SK-N-DZ (cell line): ENCODE measurements at places on chromosomes 12 and 14.

DNA sequence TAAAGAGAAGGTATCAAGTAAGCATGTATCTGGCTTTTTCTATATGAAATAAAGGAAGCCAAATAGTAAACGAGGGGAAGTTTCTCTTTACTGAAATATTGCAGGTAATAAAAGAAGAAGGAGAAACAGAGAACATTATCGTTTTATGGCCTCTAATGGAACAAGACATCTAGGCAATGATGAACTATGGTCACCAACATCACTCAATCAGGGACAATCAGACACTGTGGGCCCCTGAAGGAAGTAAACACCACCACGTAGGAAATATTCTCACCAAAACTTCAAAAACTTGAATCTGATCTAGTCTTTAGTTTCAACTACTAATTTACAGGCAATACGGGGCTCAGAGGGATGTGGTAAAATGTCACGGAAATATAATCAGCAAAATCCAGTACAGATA is 15.9 kb downstream of the HEBP1 start:
- DNase-seq: no peak

GRCh38 chr14:36579001-36579555 is 3.3 kb downstream of the NKX2-8 start:
- no peak for DNase-seq

DNA sequence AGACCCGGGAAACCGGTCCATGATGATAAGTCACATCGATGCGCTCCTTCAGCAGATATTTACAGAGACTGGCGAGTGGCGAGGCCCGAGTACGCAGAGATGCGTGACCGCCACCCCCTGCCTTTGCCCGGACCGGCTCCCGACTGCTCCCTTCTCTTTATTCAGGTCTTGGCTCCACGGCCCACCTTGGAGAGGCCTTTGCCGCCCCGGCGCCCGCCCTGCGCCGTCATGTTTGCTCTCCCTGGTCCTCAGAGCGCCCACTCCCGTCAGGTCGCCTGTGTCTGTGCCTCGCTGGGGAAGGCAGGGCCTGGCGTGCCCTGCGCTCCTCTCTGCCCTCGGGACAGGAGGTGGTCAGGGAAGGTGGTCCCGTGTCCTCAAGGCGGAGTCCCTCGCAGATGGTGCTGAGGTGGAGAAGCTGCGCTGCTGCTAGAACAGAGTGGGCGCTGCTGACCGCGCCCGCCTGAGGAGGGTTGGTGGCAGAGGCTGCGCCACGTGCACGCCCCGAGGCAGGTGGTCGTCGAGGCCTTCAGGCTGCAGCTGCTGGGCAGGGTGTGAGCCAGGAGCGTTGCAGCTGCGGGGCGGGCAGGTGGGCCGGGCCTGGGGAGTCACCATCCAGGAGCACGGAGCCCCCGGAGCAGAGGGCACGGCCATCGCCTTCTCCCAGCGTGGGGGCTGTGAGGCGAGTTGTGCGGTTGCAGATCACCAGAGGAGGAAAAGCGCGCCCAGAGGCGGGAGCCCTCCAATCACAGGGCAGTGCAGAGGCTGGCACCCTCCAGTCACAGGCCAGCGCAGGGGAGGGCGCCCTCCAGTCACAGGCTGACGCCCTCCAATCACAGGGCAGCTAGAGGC is 27.2 kb downstream of the DDX51 start:
- no peak for DNase-seq

- no peak for DNase-seq
Observed at GRCh38 chr12:88951860-88952561, 371.7 kb upstream of the KITLG start.

DNA sequence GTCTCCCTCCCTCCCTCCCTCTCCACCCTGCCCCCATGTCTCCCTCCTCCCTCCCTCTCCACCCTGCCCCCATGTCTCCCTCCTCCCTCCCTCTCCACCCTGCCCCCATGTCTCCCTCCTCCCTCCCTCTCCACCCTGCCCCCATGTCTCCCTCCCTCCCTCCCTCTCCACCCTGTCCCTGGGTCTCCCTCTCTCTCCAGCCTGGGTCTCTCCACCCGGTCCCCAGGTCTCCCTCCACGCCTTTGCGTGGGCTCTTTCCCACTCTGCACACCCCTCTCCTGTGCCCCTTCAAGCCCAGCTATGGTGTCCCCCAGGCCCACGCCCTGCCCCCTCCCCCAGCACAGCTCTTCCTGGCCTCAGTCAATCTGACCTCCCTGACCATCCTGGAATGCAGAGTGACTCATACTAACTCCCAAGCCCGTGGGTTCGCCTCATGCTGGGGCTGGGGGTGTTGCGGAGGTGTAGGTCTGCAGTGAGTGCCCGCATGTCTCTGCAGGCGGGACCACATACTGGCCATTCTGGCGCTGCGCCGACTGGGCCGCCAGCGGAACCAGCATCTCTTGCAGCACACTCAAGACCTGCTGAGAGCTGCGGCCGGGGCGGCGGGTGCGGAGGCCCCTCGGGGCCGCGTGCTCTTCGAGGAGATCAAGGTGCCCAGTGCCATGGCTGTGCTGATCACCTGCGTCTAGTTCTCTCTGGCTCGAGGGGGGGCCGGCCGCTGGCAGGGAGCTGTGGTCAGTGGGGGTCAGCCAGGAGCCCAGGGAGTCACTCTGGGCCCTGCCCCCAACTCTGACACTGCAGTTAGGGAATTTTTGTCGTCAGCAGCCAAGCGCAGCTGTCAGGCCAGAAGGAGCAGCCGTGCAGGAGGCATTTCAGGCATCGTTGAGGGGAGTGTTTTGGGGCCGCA is 13.5 kb upstream of the TNFAIP2 start:
- DNase-seq: no peak

- no peak for DNase-seq
Observed at GRCh38 chr14:63344336-63344735, 25.6 kb upstream of the GPHB5 start.

DNA sequence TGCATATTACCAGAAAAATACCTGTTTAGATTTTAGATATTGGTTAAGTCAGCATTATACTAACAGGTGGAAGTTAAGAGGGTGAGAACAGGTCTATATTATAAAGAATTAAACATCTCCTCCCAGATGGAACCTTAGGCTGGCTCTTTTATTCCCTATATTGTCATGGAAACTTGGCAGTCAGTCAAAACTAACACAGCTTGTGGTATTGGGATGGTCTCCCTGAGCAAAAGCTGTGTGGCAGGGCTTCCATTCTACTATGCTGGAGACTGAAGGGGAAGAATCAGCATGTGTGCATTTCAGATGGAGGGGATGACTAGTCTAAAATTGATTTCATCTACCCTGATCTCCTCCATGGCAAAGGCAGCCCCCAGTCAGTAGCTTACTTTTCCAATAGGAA is 66.7 kb downstream of the SMOC1 start:
- DNase-seq: no peak

GRCh38 chr12:103495469-103496456 is at the start of gene C12orf42:
Gene C12orf42 (minus strand): TSS chr12:103495968. CDS start chr12:103478426, 17,542 bp downstream.
- peak; percentile 82 for DNase-seq

GRCh38 chr14:50670196-50670865 is 2.2 kb upstream of the SAV1 start:
- no peak for DNase-seq

DNA sequence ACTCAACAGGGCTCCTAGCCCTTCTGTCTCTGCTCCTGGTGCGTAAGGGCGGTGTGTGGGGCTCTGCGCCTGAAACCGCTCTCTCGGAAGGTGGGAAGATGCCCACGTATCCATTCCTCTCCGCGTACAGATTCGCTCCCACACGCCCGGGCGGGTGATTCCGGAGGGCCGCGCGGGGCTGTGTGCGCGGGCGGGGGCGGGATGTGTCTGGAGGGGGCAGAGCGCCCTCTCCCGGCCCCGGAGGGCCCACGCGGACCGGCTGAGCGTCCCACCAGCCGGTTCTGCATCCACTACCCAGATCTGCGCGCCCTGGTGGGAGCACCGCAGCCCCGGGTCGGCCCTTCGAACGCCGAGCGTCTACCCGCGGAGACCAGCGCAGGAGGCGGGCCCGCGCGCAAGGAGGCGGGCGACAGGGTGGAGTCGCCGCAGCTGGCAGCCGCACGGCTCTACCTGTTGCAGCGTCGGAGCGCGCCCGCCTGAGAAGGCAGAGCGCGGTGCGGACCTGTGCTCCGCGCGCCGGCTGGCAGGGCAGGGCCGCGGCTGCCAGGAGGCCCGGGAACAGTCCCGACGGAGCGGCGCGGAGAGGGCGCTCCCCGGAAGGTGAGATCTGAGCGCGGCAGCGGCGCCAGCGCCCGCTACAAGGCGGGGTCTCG is 1.4 kb upstream of the KCNK13 start:
- peak; percentile 33 for DNase-seq

- DNase-seq: no peak
Observed at GRCh38 chr12:71157601-71158233, at the start of gene TSPAN8. Gene TSPAN8 (minus strand): TSS chr12:71157999. CDS start chr12:71157678, 321 bp downstream.

DNA sequence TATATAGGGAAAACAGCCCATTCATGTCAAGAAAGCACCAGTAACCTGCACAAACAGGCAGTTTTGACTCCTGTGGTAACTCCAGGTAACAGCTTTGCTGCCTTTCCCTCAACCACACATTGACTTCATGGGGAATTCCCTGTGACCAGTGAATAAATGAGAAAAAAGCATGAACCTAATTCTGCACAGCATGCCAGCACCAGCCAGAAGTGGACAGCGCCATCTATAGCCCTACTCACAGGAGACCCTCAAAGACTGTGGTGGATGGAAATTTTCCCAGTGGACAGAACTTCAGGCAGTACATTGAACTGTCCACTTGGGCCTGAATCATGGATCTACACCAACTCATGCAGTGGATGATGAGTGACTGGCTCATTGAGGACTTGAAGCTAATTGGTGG is 152.1 kb downstream of the SLC8A3 start:
- DNase-seq: no peak

GRCh38 chr14:105527826-105528585 is 1.6 kb downstream of the TMEM121 start:
- DNase-seq: peak; percentile 36

DNA sequence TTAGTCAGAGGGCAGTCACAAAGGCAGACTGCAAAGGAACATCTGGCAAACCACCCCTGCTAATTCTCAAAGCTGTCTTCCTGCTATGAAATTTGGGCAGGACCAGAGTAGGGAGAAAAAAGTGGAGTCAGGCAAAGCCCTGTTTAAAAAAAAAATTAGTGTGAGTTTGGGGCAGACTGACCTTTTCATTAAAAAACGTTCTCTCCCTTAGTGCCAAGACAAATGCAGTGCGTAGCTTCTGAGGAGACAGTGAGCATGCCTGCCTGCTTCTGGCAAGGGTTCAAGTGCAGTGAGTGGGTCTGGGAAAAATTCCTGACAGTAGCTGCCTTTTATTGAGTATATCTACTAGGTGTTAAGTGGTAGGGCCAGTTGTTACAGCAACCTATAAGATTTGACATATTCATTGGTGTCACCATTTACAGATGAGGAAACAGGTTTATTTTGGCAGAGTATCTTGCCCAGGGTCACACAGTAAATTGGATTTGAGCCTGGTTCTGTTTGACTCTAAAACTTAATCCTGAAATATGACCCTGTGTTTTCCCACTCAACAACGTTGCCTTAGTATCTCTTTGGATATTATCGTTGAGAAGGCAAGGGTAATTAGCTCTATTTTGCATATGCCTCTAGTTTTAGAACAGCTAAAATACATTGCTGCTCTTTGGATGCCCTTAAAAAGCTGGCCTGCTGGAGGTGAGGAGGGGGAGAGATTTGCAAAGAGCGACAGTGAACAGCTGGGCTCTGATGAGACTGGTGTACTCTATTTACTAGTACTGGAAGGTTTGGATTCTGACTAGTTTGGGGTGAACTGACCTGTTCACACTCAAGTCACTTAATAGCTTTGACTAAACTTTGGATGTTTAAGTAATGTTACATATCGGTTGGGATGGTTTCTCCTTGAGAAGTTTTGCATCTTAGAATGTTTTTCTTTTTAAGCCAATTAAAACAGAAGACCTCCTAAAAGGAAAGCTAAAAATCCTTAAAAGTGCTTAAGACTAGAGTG is 72.8 kb downstream of the PAPOLA start:
- no peak for DNase-seq

GRCh38 chr14:24431569-24432258 is 2.0 kb downstream of the KHNYN start:
- DNase-seq: peak; percentile 92
